Hypothalamus (tissue), 51 donors: ENCODE measurements at places on chromosomes 13 and 19.

DNA sequence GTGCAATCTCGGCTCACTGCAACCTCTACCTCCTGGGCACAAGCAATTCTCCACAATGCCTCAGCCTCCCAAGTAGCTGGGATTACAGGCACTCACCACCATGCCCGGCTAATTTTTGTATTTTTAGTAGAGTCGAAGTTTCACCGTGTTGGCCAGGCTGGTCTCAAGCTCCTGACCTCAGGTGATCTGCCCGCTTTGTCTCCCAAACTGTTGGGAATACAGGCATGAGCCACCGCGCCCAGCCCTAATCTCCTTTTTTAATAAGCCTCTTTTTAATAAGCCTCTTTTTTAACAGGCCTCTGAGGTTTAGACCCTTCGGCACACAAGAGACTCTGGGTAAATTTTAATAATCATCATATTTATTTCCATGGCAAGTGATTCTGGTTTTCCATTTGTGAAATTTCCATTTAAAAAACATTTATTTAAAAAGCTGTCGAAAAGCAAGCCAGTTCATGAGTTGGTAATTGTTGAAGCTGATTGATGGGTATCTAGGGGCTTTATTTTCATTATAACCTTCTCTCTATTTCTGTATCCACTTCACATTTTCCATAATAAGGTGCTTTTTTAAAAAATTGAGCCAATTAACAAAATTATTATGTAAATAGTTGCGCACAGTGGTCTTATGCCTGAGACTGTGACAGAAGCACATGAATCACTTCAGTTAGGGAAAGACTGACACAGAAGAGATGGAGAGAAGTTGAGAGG lies 11.8 kb downstream of the POU2F2 start:
- DNase-seq = no peak

GRCh38 chr19:53037101-53038097 lies 7.1 kb upstream of the ERVV-2 start:
- no peak for DNase-seq

- DNase-seq = no peak
Measured at GRCh38 chr13:104008075-104008474, 941.9 kb upstream of the SLC10A2 start.

GRCh38 chr13:77325371-77325980 lies 1.4 kb downstream of the MYCBP2 start:
- no peak for DNase-seq

GRCh38 chr13:83449668-83450395 lies 432.4 kb downstream of the SLITRK1 start:
- DNase-seq = no peak

DNA sequence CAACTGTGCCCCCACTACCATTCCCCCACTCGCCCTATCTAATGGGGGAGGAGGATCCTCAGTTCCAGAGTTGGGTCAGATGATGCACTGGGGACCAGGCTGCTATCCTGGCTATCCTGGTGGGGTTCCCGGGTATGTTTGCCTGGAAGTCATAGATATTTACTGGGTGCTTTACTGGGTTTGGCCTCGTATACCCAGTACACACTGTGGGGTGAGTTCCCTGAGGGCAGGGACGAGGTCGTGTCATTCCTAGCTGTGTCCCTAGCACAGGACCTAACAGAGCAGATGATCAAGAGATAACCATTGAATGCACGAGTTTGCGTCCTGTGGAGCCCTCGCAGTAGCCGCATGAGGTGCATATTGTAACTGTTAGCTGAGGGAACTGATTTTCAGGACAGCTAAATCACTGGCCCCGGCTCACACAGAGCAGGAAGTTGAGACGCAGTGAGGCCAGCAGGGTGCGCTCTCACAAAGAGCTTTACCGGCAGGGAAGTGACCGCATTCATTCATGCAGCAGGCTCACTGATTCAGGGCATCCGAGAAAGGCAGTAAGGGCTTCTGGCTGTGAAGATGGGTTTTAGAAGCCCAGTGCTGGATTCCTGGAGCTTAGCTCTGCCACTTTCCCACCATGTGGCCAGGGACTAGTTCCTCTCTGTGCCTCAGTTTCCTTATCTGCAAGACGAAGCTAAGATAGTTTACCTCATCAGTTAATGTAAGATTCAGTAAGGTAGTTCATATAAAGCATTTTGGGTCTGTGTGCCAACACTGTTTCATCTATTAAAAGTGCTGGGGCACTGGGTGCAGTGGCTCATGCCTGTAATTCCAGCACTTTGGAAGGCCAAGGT lies 6.0 kb downstream of the RUVBL2 start:
- no peak for DNase-seq

GRCh38 chr13:51639171-51639570 lies 54.9 kb downstream of the WDFY2 start:
- DNase-seq = no peak

GRCh38 chr13:95128045-95128643 lies 173.1 kb downstream of the ABCC4 start:
- DNase-seq = no peak

DNA sequence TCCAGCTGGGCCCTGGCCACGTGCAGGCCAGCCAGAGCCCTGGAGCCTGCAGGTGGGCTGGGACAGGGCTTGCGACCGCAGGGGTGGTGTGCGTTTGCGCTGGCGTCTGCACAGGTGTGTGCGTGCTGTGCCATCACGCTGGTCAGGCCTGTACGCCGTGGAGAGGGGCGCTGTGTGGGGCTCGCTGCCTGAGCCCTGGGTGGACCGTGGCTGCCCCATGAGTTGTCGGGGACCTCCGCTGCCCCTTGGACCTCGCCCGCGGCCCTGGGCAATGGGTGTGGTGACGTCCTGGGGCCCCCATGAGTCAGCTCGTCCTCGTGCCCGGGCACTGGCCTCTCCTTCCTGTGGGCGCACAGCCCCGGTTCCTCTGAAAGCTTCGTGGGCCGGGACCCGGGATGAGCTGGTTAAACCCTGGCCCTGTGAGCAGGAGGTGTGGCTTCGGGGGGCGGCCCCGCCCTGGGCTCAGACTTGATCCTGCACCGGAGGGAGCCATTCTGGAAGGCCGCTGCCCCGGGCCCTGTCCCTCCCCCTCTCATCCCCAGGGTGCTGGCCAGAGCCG lies 6.8 kb downstream of the CSNK1G2 start:
- DNase-seq = no peak

GRCh38 chr13:93467175-93467574 lies 240.6 kb downstream of the GPC6 start:
- DNase-seq = no peak

- DNase-seq = peak; percentile 48
Measured at GRCh38 chr19:45442778-45443461, 19.2 kb upstream of the ERCC1 start.

GRCh38 chr13:99959127-99959539 lies 12.4 kb downstream of the ZIC5 start:
- DNase-seq = no peak

DNA sequence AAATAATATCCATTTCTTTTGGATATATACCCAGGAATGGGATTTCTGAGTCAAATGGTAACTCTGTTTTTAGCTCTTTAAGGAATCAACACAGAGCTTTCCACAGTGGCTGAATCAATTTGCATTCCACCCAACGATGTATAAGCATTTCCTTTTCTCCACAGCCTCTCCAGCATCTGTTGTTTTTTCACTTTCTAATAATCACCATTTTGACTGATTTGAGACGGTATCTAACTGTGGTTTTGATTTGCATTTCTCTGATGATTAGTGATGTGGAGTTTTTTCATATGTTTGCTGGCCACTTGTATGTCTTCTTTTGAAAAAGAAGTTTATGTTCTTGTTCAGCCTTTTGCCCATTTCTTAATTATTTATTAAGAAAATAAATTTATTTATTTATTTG lies 352.2 kb upstream of the OBI1 start:
- no peak for DNase-seq

DNA sequence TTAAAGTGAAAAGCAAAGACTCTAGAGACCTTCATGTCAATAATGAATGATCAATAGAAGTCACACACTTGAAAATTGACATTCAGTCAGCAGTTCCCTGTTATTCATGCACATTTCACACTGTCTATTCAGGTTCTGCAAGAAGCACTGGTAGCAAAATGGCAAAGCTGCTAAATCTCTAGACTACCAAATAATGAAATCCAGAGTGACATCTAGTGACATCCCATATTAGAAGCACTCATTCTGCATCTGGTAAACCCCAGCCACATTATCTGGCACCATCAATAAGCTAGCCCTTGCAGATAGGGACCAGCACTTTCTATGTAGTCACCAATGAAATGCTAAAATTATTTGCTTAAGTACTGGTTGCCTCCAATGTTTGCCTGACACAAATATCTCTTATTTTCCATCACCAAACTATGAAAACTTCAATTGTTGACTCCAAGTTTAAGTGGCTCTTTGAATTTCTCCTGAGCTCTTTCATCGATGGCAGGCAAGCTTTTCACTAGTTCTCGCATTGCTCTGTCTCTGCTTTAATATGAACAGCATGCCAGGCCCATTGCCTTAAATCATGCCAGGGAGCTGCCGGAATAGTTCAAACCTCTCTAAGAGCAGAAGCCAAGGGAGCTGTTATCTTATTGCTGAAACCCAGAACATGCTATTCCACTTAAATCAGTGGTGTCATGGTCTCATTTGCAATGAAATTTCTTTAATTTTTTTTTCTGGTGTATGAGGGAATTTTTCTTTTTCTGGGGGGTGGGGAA lies 409.9 kb downstream of the MZT1 start:
- peak; percentile 11 for DNase-seq

DNA sequence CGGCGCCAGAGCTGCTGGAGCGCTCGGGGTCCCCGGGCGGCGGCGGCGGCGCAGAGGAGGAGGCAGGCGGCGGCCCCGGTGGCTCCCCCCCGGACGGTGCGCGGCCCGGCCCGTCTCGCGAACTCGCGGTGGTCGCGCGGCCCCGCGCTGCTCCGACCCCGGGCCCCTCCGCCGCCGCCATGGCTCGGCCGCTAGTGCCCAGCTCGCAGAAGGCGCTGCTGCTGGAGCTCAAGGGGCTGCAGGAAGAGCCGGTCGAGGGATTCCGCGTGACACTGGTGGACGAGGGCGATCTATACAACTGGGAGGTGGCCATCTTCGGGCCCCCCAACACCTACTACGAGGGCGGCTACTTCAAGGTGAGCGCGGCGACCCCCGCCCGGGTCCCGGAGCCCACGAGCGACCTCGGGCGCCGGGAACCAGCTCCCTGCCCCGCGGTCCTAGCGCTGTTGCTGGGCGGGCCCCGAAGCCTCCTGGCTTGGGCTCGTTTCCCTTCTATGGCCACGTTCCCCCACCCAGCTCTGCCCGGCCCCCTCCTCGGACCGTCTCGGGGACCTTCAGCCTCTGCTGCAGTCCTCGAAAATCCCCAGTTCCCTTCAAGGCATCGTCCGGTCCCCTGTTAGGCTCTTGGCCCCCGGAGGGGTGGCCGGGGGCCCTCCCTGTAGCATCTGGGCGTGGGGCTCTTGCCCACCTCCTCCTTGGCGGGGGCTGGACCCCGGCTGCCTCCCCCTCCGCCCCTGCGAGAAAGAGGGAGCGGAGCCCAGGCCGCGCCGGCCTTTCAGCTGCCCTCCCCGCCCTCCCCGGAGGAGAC lies at the start of gene CDC34:
TSS of gene CDC34 (plus strand) at position 8 of the 808 bp plus-strand sequence. CDS start at position 180, 172 bp downstream.
- no peak for DNase-seq

DNA sequence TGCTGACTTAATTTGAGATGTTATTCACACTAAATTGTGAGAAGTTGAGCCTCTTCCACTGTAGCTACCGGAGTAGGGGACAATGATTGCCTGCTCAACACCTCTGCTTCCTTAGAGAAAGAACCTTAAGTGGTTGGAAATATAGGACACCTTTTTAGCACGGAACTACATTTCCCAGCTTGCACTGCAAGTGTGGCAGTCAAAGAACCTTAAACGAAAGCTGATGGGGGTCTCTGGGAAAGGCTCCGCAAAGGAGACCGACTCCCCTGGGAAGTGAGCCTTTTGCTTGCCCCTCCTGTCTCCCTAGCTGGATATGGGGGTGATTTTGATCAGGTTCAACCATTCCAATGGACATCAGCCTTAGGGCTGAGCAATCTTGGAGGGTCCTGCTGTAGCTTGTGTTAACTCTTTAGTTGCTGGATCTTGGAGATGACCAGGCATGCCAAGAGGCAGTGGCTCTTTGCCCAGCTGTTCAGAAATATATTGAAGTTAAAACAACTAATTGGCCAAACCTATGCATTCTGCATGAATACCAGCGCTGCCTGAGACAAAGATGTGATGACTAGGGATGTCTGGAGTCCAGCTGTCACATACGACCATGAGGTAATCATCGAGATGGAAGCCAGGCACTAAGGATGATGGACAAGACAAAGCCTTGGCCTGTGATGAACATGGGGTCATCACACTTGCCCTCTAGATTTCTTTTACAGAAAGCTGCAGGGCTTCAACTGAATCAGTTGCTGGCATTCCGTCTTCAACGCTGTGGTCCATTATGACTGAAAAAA lies 286.5 kb downstream of the FOXO1 start:
- DNase-seq = no peak

- DNase-seq = no peak
Measured at GRCh38 chr13:22596171-22596863, 584.5 kb upstream of the SGCG start.

DNA sequence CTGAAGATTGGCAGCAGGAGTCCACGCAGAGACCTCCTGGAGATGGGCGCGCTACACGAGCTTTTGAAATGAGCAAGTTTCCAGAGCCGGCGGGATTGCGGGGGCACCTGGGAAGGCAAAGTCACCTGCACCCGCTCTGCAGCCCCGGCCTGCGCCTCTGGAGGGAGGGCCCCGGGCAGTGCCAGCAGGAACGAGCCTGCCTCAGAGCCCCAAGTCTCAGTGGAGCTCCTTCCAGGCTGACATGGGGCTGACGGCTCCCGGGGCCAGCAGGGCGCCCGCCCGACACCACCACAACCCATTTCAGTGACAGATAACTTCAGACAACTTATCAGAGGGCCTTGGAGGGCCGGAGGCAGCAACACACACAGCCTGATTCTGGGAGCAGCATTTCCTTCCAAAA lies 45.0 kb downstream of the RASA3 start:
- no peak for DNase-seq

DNA sequence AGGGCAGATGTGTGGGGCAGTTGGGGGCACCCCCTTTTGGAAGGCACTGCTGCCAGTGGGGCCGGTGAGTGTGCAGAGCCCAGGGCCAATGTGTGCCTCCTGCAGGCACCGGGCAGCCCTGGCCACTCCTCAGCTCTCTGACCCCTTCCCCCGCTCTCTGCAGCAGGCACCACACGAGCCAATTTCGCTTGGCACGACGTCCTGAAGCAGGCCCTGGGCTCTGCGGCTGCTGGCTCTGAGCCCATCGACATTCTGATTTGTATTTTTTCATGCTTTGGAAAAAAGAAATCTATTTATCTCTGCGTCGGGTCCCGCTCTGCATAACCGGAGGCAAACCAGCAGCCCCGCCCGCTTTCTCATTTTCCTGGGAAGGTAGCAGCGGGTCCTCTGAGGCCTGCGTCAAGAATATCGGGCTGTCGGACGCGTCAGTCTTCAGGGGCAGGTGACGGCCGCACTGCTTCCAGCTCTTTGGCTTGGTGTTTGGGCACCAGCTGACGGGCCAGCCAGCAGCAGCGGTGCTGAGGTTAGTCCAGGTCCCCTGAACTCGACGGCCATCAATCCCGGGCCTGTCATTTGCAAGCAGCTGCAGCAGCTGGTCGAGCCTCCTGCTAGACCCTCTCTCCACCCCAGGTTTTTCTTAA lies 134.3 kb downstream of the KDM4B start:
- peak; percentile 65 for DNase-seq
